ENCODE measurements at places on chromosomes 2 and 18.

DNA sequence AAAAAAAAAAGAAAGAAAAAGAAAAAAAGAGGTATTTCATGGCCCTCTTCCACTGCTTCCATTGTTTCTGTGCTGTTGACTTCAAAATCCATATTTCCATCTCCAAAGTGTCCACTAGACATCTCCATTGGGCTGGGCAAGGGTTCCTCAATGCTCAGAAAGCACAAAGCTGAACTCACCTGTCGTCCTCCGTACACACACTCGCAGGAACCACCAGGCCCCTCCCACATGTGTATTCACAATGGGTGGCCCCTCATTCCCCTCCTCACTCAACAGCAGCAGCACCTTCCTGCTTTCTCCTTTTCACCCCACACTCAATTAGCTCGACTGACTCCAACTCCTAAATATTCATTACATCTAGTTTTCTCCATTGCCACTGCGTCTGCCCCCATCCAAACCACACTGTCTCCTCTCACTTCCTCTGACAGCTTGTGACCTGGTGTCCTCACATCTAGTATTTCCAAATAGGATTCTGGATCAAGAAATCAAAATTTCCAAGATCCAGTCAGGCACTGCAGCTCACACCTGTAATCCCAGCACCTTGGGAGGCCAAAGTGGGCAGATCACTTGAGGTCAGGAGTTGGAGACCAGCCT is 25.2 kb downstream of the OSBPL1A start:
- DNase-seq = no peak

- DNase-seq = no peak
Measured at GRCh38 chr18:37450434-37451132, 115.0 kb downstream of the CELF4 start.

GRCh38 chr2:14936426-14936825 is 303.9 kb downstream of the LRATD1 start:
- DNase-seq = no peak

- DNase-seq = no peak
Measured at GRCh38 chr18:64645753-64646152, 496.9 kb upstream of the LINC00305 start.

GRCh38 chr2:19649785-19650380 is 251.9 kb downstream of the TTC32 start:
- DNase-seq = no peak

DNA sequence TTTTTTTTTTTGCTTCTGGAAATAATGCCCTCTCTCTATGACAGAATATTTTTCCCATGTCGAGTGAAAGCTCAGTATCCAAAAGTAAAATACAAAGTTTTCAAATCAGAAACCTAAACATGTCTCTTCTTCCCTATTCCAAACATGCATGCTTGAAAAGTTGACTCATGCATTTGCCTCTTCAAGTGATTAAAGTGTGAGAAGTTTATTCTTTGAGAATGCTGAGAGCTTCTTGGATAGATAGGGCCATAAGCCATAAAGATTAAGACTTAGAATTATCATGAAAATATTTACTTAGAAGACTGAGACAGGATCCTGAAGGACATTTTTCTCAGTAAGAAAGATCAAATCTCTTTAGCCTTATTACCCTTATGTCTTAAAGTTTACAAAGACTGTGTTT is 98.6 kb upstream of the EPB41L5 start:
- DNase-seq = no peak

GRCh38 chr2:212912445-212913103 is 238.8 kb downstream of the IKZF2 start:
- DNase-seq = peak; percentile 70

- DNase-seq = no peak
Measured at GRCh38 chr2:161426922-161427663, 11.0 kb downstream of the TBR1 start.

All from NCI-H345 (cell line).